ENCODE measurements at places on chromosomes 2 and 18.

GRCh38 chr18:7657050-7657449, 89.9 kb downstream of the PTPRM start:
- no peak for DNase-seq

GRCh38 chr2:127193164-127193966, 26.7 kb downstream of the CYP27C1 start:
- no peak for DNase-seq

DNA sequence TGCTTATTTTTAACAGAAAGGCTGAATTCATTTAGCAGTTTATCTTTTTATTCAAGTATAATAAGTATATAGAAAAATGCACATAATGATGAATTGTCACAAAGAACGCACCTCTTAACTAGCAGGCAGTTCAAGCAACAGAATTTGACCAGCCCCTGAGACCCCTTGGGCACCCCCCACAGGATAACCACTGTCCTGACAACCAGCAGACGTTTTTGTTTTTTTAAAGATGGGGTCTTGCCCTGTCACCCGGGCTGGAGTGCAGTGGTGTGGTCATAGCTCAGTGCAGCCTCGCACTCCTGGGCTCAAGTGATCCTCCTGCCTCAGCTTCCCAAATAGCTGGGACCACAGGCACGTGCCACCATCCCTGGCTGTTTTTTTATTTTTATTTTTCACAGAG, 14.0 kb downstream of the PRELID3A start:
- DNase-seq: no peak

DNA sequence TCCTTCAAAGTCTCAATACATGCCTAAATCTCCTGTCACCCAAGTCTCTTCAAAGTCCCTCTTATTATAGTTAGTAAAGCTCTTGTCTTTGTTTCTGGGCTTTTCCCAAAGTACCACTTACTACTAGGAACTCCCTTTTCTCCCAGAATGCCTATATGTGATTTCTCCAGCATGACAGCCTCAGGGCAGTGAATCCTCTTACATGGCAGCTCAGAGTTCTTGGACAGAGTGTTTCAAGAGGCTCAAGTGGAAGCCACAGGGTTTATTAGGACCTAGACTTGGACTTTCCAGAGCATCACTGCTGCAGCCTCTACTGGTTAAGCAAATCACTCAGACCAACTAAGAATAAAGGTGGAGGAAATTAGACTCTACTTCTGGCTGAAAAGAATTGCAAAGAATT, 98.9 kb downstream of the CSRNP3 start:
- no peak for DNase-seq

- DNase-seq: no peak
These were observed 68.8 kb downstream of the LTBP1 start for GRCh38 chr2:33015421-33016142.

GRCh38 chr2:100563407-100564247, 834 bp downstream of the PDCL3 start:
- no peak for DNase-seq

DNA sequence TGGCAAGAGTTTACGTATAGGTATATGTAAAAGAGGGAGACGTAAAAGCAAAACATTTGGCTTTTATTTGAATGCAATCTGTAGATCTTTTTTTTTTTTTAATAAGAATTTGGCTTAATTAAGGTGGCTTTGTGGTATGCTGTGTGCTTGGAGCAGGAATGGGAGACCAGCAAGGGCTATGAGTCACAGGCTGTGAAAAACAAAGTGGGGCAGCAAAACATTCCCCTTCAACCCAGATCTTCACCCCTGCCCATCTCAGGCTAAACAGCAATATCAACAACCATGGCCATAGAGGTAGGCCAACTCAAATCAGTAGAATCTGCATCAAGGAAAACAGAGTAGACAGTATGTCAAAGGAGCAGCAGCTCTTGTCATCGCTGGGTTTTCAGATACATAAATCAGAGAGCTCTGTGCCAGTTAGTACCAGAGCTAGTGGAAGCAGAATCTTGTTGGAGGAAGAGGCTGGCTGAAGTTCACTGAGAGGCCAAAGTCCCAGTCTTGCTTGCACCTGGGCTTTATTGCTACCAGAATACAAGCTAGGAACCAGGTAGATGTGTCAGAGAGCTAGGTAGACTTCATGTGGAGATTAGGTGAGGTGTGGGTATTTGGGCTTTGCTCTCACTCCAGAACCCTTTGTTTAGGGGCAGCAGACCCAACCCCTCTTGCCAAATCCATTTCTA, 191.5 kb upstream of the FANCL start:
- no peak for DNase-seq

GRCh38 chr18:32879497-32879896, 106.7 kb upstream of the KLHL14 start:
- DNase-seq: no peak

DNA sequence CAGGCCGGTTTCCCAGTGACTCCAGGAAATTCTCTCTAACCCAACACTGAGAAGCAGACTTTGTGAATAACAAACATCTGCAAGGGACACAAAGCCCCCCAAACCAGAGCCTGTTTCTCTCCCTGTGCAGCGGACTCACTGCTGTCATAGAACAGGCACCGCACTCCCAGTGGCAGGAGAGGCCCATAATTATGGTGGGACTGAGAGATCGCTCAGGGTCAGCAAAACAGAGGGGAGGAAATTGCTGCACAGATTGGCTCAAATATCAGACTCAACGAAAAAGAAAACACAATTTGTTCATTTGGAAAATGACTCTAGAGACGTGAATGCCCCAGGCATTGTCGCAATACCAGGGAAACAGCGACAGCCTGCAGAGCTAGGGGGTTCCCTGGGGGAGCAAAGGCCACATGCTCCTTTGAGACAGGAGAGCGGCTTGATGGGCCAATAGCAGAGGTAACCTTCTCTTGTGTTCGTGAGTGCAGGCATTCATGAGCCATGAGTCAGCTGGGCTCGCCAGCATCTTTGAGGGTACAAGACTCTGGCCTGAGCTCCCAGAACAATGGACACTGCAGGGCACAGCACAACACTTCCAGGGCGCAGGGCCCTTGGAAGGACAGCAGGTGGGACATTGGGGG, 143.3 kb upstream of the KLHL29 start:
- no peak for DNase-seq

GRCh38 chr2:232085826-232086425, 124.4 kb downstream of the DIS3L2 start:
- DNase-seq: no peak

DNA sequence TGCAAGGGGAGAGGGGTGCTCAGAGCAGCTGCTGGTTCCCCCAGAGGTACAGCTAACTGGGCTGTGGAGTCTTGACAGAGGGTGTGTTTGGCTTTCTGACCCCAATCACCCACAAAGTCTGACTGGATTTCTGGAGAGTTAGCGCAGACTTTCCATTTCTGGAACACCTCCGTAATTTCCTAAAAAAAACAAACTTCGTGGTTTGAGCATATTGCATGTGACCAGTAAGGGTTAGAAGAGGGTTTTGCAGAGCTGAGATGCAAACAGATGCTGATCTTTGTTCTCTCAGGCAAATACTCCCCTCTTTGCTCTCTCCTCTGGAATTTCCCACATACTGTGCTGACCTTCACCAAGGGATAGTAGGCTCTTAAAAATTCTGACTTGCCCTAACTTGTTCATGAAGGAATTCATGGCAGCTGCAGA, 44.5 kb upstream of the TMEM247 start:
- DNase-seq: no peak

DNA sequence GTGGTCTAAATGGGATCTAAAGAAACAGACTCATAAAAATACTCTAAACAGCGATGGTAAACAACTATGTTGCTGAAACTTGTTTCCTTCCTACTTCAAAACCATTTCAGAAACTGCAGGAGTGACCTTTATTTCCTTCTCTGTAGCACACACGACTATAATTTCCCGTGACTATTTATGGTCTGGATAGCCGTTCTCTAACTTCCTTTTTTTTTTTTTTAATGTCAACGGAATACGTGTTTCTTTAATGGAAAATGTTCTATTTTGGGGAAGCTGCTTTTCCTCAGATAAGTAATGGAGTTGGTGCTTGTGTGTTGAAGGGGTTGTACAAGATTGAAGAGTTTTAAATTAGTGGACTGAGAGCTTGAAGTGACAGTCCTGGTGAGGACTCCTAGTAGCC, 224.1 kb downstream of the PHLPP1 start:
- DNase-seq: no peak

- DNase-seq: no peak
These were observed 344.9 kb downstream of the DCDC2C start for GRCh38 chr2:4047961-4048891.

DNA sequence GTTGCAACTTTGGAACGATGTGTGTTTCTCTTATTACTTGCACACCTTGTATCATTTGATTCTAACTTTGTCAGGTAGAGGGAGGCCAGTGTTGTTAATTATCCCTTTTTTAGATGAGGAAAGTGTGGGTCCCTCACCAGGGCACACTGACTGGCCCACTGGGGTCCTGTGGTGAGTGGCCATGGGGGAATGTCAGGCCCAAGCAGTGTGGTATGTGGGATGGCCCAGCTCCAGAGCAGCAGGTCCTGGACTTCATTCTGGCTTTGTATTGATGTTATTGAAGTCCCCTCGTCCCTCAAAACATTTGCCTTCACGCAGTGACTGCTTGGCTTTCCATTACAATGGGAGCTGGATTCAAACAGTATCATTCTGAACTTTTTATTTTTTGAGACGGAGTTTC, 11.7 kb downstream of the NCK2 start:
- DNase-seq: no peak

- no peak for DNase-seq
These were observed 183.1 kb upstream of the ARL4C start for GRCh38 chr2:234679741-234680687.

DNA sequence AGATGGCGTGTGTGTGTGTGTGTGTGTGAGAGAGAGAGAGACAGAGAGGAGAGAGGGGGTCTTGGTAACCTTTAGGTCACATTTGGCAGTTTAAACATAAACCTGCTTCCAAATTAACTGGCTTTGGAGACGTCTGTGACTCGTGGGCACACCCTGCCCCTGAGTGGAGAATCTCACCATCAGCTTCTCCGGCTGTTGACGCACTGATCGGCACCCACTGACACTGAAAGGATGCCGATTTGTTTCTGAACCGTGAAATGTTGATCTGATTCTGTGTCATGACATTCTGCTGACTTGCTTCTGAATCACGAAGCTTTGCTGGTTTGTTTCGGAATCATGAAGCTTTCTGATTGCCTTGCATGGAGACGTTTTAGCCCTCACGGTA, 114.7 kb downstream of the RTP5 start:
- DNase-seq: no peak

- no peak for DNase-seq
These were observed 39.6 kb upstream of the SCN1A start for GRCh38 chr2:166167449-166167848.

DNA sequence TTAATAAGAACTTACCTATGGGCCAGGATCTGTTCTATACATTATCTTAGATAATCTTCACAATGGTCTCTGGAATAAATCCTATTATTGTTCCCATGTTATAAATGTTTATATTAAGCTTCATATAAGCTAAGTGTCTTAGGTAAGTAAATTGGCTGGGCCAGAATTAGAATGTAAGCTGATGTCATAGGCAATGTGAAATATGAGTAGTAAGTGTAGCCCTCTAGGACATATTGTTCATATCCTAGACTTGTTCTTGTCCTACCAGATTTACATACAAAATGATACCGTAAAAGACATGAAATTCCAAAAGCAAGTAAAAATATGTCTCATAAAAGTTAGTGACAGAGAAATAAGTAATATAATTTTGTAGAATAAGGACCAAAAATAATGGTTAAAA, 89.9 kb downstream of the CDH19 start:
- DNase-seq: no peak

DNA sequence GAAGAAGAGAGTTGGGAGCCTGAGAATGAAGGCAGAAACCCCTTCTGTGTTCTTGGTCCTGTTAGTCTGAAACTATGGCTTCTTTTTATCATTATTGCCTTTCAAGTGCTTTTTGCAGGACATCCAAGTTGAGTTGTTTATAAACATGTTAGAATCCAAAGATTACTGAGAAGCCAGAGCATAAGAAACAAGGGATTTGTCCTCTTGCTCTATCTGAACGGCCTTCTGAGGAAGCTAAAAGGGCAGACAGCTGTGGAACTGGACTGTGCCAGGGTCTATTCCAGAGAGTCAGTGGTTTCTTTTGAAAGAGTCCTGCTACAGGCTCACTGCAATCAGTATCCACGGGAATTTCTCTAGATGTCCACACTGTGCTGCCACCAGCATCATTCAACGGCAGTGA, 86.6 kb downstream of the ARHGAP28 start:
- no peak for DNase-seq

DNA sequence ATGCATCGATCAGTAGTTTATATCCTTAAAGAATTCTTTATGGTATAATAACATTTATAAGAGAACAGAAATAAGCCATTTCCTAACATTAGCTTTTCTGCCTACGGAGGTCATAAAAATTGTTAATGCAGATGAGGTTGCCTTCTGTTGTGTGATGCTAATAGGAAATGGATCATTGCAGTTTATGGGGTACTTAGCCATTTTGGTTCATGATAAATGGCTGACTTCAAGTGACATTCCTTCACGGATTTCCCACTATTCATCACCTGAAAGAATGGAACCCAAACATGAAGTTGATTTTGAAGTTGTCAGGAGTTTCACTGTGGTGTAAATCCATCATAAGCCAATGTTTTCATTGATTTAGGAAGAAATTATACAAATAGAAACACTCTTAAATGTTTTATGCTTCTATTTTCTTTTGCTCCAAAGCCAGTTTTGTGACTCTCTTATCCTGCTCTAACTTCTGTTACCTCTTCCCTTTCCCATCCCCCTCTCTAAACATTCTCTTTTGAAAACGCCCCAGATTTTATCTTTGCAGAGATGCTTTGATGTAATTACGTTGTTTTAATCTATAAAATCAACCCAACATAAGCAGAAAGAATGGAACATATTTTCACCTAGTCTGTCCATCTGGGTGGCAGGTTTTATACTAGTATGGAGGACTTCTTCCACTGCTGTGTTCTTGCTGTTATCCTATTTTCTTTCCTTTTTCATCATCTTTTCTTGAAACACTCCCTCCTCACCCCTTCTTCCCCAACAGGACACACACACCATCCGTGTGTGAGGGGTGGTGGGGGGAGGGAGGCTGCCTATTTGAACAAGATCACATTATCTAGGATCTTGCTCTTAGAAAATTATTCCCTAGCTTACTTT, 58.2 kb downstream of the GREB1L start:
- no peak for DNase-seq

GRCh38 chr18:36693931-36694620, 134.7 kb downstream of the TPGS2 start:
- DNase-seq: no peak
